ENCODE measurements at places on chromosomes 4 and X.

GRCh38 chr4:74157154-74157553 is 764 bp upstream of the MTHFD2L start:
- DNase-seq, result no peak

DNA sequence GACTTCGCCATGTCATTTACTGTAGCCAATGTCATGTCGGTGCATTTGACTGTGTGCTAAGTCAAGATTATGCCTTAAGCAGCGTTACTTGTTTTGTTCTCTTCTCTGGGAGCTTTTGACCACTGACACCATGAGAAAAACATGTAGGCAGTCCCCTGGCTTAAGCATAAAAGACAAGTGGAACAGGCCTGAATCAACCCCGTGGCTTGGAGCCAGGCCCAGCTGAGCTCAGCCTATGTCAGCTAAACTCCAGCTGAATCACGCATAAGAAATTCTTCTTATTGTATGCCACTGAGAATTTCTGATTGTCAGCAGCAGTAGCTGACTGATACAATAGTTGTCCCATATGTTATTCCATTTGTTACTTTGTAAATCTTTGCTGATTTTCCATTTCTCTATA is 261.9 kb downstream of the CBLL2 start:
- DNase-seq, result no peak

DNA sequence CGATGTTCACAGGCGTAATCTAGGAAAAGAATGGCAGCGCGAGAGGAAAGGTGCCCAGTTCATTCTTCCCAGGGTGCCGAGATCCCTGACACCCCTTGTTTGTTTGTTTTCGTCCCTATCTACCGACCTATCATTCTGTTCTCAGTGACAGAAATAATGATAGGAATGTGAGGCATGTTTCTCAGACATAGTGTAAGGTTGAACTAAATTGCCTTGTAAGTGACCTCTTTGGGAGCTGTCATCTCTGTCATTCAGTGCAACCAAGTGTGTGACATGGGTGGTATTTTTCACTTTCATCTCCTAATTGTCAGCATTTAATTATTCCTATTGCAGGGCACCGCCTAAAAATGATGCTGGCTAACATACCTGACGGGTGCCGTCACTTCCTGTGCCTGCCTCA is 24.4 kb downstream of the CLDN22 start:
- DNase-seq, result no peak

DNA sequence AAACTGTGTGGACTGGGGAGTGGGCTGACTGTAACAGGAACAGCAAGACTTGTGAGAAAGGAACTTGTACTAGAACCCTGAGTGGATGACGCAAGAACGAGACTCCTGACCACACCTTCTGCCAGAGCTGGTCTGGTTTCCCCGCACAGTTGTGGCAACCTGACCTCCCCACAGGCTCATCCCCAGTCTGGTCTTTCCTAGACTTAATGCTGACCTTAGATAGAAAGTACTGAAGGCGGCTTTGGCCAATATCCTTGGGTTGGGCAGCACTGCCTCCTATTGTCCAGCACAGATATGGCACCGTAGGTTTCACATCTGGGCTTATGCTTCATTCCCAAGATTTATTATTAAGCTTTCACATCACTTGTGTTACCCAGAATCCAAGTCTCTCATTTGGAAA is 137.8 kb upstream of the FRG1 start:
- no peak for DNase-seq

DNA sequence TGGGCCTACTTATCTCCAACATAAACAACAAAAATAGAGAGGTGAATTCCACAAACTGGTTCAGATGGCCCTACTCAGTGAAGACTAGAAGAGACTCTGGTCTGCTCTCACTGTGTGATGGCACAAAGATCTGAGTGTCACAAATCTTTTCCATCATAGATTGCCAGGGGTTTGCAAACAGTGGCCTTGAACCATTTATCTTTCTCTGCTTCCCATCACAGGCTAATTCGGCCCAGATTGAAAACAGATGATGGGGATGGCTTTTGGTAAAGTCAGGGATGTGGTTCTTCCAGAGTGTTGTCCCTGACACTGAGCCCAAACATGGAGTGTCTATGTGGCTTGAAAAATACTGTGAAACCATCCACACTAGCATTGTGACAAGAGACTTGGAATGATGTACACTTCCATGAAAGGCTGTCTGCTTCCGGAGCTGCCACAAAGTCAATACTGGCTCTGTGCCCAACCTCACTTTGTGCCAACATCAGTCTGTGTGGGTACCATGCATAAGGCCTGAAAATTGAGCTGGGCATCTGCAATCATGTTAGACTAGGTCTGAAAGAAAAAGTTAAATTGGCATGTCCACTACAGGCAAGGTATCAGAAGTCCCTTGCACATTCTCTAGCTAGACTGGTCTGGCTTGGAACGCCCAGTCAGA is 25.2 kb upstream of the PLAC1 start:
- DNase-seq, result no peak

- no peak for DNase-seq
Measured at GRCh38 chr4:115396034-115396433, 282.6 kb upstream of the NDST4 start.

DNA sequence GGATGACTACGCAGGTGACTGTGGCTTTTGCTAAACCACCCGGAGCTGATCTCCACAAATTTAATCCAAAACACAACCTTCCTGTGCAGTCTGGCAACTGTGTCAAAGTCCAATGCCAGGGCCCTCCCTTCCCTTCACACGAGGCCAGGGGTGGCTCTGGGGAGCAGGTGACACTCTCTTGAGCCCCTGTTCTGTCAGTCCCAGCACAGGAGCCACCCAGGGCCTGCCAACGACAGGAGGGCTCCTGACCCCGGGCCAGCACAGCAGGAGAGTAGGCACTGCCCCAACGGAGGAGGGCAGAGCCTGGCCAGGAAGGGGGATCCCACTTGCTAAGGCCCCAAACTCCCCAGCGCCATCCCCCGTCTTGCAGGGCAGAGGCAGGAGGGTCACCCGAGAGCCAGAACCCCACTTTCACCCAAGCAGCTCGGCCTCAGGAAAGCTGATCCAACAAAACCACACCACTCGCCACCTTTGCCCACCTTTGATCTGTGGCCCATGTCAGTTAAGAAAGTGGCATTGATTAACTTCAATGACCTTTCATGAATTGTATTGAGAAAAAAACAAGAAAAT is 44.7 kb downstream of the FAM53A start:
- DNase-seq, result no peak

DNA sequence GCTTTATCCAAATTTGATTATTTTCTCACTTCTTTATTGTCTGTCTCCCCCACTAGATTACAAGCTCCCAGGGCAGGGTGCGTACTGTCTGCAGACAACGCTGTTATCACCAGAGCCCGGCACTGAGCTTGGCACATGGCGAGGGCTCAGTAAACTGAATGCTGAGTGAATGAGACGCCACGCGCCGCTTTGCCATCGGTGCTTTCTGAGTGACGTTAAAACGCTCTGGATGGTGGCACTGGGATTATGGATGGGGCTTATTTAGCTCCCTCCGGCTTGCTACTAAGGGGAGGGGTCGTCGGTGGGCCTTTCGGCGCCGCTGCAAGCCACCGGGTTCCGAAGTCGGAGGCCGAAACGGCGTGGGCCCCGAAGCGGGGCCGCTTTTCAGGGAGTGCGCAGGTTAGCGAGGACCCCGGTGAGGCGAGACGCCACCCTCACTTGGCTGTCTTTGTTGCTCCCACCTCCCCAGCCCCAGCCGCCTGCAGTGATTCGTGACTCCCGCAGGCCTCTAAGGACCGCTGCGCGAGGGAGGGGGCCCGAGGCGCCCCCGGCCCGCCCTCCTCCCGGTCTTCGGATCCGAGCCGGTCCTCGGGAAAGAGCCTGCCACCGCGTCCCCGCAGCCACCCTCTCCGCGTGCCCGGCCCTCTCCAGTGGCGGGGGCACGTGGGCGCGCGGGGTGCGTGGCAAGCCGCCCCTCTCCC is 569 bp upstream of the FHL1 start:
- no peak for DNase-seq

- no peak for DNase-seq
Measured at GRCh38 chrX:9339603-9340491, 125.0 kb upstream of the TBL1X start.

- no peak for DNase-seq
Measured at GRCh38 chr4:145734576-145735346, 54.8 kb downstream of the C4orf51 start.

DNA sequence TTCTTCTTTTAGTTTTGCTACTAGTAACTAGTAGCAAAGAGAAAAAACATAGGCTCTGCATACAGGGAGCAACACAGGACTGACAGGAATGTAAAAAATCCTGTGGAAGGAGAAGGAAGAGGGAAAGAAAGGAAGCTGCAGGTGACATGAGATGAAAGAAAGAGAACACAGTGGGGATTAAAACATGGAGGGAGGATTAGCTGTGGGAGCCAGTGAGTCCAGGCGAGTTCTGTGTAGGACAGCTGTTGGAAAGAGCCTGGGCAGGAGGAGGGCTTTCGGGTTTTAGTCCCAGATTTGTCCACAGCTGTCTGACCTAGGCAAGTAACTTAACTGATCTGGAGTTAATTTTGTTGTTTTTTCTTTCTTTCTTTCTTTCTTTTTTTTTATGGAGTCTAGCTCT is 21.6 kb downstream of the CCNG2 start:
- no peak for DNase-seq

GRCh38 chr4:24837336-24837735 is 42.0 kb downstream of the SOD3 start:
- DNase-seq, result no peak

GRCh38 chrX:76987381-76987780 is 459.8 kb upstream of the FGF16 start:
- no peak for DNase-seq

- DNase-seq, result no peak
Measured at GRCh38 chr4:105191621-105192210, 45.0 kb downstream of the TET2 start.

DNA sequence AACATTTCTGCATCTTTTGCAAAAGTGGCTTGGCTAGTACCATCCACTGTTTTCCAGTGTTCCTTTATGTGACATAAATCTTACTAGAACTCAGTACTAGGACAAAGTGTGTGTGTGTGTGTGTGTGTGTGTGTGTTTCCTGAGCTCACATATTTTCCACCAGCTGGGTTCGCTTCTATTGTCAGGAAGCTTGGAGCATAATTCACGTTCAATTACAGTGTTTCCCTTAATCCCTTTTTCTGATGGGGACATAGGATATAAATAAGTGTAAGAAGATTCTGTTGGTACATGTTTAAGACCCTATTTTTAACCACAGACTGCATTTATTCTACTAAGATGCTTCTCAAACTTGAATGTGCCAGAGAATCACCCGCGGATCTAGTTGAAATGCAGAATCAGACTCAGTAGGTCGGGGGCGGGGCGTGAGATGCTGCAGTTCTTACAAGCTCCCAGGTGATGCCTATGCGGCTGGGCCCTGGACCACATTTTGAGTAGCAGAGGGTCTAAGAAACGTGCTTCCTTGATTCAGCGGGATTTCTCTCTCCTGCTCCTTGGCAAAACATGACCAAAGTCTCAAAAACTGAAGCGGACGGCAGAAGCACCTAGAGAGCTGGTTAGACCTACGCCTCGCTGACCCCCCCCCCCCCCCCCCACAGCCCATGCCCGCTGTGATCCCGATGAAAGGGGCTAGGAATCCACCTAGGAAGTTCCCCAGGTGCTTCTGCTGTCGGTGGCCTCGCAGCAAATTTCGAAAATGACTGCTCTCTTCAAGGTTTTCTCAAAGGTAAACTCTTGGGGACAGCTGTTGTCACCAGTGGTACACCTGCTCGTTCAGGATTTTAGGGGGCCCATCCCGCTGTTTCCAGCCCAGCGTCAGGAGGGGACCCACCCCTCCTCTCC is 797 bp downstream of the CD99L2 start:
- DNase-seq, result no peak

- DNase-seq, result no peak
Measured at GRCh38 chrX:40646489-40647306, 663 bp downstream of the CXorf38 start.

- DNase-seq, result no peak
Measured at GRCh38 chrX:118211891-118212816, 95.5 kb upstream of the KLHL13 start.

DNA sequence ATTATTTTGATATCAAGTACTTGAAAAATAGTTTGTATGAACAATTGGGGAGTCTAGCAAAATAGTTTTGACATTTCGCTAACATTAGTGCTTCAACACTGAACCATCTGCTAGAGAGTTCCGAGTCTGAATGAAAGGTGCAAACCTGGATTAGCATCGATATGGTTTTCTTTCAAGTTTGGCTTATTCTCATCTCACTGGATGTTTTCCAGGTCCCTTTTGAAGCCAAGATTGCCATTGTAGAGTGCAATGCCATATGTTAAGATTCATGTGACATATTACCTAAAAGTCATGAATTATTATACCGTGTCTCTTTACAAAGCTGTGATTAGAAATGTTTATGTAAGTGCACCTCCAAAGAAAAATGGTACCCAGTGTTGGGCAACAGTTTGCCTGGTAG is 36.8 kb upstream of the NAA11 start:
- no peak for DNase-seq

DNA sequence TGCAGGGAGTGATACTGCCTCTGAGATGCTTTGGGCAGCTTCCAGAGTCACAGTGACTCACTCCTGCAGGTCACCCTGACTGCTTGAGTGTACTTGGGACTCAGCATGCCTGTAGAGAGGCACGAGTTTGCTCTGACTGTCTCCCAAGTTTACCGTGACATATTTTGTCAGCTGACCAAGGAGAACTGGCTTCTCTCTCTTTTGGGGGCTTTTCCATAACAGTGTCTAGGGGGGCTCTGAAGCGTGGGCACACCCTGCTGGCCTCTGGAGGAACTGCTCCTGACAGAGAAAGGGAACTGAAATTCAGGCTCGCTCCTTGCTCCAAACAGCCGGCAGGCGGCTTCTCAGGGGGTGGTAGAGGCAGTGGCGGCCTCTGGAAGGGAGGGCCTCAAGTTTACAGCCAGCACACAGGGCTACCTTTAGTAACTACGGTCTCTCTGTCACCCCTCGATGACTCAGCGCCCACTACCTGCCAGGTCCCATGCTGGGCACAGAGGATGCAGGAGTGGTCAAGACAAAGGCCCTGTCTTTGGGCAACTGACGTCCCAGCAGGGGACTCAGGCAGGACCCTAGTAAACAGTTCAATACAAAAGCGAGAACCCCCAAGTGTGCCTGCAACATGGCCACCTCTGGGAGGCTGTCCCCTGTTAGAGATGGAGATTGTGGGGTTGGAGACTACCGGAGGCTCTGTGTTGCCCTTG is 17.8 kb downstream of the ZNF185 start:
- peak; percentile 16 for DNase-seq

- no peak for DNase-seq
Measured at GRCh38 chr4:110201502-110201901, 3.1 kb upstream of the ELOVL6 start.

DNA sequence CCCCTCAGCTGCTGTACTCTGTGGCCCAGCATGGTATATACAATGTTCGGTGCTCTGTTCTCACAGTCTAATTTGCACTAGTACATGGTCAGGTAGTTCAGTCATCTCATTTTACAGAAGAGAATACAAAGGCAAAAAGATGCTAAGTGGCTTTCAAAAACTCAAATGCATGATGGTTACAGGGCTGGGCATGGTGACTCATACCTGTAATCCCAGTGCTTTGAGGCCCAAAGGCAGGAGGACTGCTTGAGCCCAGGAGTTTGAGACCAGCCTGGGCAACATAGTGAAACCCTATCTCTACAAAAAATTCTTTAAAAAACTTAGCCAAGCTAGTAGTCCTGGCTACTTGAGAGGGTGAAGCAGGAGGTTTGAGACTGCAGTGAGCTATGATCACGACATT is 210.5 kb upstream of the KIT start:
- no peak for DNase-seq

GRCh38 chr4:150822407-150822806 is 192.7 kb downstream of the LRBA start:
- no peak for DNase-seq

GRCh38 chr4:80875642-80876041 is 154.9 kb upstream of the BMP3 start:
- DNase-seq, result no peak

Measured in NCI-H460 (cell line).